ENCODE measurements at places on chromosomes 11 and 22. TPM values are rescaled to one million over a fixed set of nuclear protein-coding genes. Genes with fewer than 3 reads are reported as not detected.

GRCh38 chr11:86241956-86242535 is 2.5 kb upstream of the EED start:
- no peak for DNase-seq

GRCh38 chr11:120708511-120709183 is 197.1 kb downstream of the GRIK4 start:
- DNase-seq = no peak

GRCh38 chr11:100709233-100709957 is 22.3 kb downstream of the ARHGAP42 start:
- DNase-seq = no peak

DNA sequence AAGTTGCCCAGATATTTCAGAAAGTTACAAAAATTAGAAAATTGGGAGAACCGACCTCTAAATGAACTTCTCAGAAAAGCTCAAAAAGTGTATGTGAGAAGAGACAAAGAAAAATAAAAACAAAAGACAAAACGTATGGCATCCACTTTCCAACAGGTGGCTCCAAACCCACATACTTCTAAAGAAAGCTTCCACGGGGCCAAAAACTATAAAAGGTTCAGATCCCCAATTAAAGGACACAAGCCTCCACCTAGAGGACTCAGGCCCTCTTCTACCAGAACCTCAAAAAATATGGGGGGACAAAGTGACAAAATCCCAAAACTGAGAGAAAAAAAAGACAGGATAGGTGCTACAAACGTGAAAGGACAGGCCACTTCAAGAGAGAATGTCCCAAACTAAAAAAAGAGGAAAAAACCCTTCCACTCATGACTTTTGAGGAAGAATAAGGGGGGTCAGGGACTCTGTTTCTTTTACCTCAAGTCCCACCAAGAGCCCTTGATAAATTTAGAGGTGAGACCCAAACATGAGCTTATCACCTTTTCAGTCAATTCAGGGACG is 8.8 kb downstream of the SCGB2A1 start:
- no peak for DNase-seq

DNA sequence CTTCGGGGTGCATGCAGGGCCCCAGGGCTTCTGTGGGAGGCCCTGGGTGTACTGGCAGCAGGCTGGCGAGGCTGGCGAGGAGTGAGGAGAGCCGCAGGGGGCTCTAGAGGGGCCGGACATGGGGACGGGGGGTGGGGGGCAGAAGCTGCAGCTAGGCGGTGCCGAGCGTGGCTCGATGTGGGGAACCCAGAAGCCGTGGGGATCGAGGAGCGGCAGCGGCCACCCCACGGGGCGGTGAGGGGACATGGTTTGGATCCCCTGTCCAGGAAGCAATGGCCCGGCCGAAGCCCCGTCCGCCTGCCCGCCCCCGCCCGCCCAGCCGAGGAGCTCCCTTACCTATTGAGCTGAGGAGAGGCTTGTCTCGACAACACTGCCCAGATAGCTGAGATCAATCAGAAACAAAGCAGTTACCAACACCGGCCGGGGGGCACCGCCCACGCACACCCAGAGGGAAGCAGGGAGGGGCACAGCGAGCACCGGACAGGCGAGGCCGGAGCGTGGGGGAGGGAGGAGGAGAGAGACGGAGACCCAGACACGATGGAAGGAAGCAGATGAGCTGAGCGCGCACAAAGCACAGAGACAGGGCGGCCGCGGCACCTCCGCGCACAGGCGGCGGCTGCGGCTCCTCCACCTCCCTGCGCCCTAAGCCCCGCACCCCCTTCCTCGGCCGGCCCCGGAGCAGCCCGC is 38.7 kb downstream of the IGSF9B start:
- no peak for DNase-seq

DNA sequence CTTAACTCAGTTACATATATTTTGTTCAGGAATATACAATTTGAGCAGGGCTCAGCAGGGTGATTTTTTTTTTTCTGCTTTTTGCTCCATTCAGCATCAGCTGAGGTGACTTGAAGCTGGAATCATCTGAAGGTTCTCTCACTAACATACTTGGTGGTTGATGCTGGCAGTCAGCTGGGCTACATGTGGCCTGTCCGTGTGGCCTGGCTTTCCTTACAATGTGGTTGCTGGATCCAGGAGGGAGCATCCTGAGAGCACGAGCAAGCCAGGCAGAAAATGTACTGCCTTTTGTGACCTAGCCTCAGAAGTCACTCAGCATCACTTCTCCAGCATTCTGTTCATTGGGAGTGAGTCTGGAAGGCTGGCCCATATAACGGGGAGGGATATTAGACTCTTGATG is 151.6 kb upstream of the E2F8 start:
- DNase-seq = no peak

CTSW gene
- 1.8 TPM for total RNA-seq
